ENCODE measurements at places on chromosomes 2 and 18.

DNA sequence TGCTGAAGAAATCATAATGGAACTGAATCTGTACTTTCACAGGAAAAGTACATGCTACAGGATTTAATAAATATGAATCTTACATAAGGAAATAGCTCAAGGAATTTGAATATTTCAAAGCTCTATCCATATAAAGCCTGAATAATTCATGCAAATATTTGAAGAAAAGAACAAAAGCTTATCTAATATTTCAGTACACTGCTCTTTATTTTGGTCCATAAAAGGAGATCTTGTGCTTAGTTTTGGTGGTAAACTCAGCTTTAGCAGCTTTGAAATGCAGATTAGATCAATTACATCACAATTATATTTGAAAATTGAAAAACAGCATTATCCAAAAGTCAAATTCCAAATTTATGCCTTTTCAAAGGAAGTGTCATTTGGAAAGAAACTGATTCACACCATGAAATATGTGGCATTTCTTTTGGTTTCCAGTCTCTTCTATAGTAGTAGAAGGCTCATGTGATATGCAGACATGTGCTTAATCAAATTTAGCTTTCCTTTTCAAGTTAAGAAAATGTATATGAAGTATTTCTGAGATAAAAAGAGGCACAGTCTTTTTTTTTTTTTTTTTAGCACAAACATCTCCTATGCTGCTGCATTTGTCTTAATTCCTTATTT lies 42.1 kb upstream of the MAP4K3 start:
- no peak for DNase-seq

DNA sequence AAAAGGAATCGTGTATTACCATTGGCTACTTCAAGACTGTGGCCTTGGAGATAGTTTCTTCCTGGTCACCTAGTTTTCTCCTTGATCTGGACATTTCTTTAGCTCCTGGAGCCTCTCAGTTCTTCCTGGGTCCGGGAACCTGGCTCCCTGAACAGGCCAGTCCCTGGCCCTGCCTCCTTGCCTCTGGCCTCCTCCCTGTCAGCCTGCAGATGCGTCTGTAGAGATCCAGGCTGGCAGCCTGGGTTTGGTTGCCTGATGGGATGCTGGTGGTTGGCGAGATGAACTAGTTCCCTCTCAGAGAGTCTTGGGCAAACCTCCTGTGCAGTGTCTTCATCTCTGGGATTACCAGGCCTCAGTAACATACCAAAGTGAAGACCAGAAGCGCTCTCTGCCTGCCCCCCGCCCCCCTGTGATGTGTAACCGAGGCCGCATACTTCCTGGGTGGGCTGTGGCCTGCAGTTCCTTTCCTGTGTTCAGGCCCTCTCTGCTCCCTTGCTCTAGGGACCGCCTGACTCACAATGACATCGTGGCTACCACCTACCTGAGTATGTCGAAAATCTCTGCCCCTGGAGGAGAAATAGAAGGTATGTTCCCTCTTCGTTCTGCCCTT lies 85.4 kb downstream of the DYSF start:
- DNase-seq = no peak

DNA sequence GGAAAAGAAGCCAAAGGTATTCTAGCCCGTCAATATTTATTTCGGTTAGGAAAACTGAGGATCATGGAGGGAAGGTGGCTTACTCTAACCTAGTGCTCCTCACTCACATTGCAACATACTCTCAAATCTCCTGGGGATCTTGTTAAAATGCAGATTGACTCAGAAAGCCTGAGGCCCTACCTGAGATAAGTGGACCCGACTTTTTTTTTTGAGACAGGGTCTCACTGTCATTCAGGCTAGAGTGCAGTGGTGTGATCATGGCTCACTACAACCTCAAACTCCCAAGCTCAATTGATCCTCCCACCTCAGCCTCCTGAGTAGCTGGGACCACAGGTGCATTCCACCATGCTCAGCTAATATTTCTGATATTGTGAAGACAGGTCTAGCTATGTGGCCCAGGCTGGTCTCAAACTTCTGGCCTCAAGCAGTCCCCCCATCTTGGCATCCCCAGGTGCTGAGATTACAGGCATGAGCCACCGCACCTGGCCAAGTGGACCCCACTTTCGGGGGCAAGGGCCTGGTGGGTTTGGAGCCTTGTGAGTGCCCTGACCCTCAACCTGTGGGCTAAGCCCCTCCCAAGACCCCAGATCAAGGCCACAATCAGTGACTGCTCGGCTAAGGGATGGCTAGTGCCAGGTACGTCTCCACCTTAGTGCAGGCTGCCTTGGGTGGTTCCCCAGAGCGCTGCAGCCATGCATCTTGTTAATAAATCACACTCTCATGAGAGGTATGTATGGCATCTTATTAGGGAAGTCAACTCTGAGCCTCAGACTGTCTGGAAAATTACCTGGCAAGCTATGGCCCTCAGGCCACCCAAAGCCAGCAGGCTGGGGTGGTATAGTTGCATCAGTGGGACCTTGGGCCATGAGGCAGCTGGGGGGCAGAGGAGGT lies 1.1 kb upstream of the NEURL3 start:
- no peak for DNase-seq

GRCh38 chr2:230737791-230738226 lies 25.2 kb downstream of the CAB39 start:
- DNase-seq = no peak

- no peak for DNase-seq
These were observed 25.8 kb downstream of the PLB1 start for GRCh38 chr2:28521663-28522062.

DNA sequence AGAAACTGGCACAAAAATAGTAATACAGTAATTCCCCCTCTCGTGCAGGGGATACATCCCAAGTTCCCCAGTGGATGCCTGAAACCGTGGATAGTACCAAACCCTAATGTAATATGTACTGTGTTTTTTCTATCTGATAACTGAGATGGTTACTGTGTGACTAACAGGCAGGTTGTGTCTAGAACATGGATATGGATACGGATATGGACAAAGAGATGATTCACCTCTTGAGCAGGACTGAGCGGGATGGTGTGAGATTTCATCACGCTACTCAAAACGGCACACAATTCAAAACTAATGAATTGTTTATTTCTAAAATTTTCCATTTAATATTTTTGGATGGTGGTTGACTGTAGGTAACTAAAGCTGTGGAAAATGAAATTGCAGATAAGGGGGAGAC lies 3.4 kb downstream of the MBD1 start:
- DNase-seq = peak; percentile 17

- DNase-seq = peak; percentile 39
These were observed 326.2 kb downstream of the SETBP1 start for GRCh38 chr18:45006934-45007333.

Data from fibroblast of upper back skin (primary cell).